ENCODE measurements at places on chromosomes 13 and 19.
A peak's percentile ranks its signal among the peaks of the same experiment; 100 is the strongest.

DNA sequence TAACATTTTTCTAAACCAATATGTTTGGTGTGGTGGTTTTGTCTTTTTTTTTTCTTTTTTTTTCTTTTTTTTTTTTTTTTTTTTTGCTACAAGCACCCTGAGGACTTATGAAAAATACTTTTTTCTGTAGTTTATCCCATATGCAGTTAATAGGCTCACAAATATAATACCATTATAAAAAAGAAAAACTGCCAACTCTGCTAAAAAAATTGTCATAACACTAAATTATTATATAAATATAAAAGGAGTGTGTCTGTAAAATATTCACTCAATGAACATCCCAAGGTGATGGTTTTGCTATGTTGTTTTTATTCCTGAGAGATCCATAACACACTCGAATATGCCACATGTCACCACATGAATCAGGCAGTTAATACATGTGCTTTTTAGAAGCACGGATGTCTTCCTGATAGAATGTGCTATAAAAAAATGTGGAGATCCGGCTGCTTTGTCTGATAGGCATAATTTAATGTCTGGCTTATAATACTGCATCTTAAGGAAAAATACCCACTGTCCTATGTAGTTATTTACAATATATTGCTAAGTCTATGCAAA, 110.7 kb upstream of the ZNF507 start:
- DNase-seq = no peak

GRCh38 chr13:40433577-40433976, 232.9 kb downstream of the FOXO1 start:
- DNase-seq = peak; percentile 46

- no peak for DNase-seq
Measured at GRCh38 chr13:38173403-38173802, 176.2 kb upstream of the UFM1 start.

DNA sequence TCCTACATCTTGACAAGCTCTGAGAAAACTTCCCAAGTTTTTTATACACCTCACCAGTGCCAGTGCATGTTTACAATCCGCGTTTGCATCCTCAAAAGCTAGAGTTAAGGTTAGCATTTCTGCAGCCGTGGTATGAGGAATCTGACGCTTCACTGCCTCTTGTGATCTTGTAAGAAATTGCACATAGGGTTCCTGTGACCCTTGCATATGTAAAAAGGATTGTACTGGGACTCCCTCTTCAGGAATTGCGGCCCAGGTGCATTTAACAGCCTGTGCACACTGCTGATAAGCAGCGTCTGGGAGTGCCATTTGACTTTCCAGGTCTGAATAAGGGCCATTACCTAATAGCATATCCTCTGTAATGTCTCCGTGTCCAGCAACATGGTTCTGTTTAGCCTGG, 15.3 kb downstream of the FPR3 start:
- DNase-seq = no peak

DNA sequence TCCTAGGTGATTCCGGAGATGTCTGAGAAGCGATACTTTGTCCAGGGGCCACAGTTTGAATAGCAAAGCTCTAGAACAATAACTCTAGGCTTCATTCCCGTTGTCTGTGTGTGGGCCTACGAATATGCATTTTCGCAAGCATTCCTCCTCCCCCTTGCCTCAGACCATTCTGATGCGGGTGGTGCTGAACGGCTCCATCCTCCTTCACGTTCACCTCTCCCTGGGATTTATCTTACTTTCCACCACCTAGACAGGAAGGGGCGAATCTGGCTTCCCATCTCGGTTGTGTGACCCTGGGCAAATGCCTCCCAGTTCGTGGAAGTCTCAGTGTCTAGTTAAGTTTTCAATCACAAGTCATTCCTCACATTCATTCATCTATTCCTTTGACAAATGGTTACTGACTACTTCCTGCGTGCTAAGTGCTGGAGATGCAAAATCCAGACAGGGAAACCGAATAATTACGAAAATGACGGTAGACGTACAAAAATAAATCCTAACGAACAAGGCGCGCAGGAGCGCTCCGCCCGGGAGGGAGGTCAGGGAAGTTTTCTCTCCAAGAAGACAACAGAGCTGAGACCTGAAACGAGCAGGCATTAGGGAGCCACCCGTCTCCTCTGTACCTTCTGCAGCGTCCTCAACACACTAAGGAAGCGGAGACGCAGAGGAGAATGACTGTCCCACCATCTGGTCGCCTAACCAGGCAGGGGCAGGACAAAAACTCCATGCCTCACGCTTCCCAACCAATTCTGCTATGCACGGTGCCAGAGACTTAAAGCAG, 1.3 kb upstream of the CNOT3 start:
- no peak for DNase-seq

- DNase-seq = no peak
Measured at GRCh38 chr13:75175575-75175974, 306.4 kb downstream of the TBC1D4 start.

GRCh38 chr19:47111682-47112165, 1.9 kb downstream of the ZC3H4 start:
- no peak for DNase-seq

DNA sequence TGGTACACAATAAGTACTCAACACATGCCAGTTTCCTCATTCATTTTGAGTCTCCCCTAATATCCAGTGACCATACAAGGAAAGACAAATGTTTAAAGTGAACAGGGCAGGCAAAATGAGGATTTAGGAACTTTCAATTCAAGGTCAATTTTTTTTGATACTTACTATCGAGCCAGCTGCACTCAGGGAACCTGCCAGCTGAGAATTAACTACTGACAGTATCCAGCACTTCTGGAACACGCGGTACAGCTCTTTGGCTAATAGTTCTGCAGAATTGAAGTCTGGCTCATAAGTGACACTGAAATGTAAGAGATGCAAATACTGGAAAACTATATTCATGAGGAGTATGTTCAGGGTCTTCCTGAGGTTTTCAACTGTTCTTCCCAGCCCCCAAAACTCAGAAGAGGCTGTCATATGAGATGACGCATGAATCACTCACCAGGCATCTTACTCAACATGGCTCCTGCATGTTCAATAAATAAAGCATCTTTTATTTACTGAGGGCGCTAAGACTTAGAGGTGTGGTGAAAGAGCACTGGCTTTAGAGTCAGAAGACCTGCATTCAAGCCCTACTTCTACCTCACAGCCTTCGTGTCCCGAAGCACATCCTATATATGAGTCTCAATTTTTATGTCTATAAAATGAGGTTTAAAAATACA, 25.6 kb downstream of the RUBCNL start:
- DNase-seq = no peak

GRCh38 chr19:1250437-1251260, 2.3 kb downstream of the MIDN start:
- peak; percentile 71 for DNase-seq

GRCh38 chr19:34269968-34270621, 15.7 kb downstream of the GARRE1 start:
- DNase-seq = peak; percentile 70

GRCh38 chr13:95027638-95028037, 273.6 kb downstream of the ABCC4 start:
- DNase-seq = no peak

- no peak for DNase-seq
Measured at GRCh38 chr13:67643516-67644055, 413.4 kb upstream of the PCDH9 start.

DNA sequence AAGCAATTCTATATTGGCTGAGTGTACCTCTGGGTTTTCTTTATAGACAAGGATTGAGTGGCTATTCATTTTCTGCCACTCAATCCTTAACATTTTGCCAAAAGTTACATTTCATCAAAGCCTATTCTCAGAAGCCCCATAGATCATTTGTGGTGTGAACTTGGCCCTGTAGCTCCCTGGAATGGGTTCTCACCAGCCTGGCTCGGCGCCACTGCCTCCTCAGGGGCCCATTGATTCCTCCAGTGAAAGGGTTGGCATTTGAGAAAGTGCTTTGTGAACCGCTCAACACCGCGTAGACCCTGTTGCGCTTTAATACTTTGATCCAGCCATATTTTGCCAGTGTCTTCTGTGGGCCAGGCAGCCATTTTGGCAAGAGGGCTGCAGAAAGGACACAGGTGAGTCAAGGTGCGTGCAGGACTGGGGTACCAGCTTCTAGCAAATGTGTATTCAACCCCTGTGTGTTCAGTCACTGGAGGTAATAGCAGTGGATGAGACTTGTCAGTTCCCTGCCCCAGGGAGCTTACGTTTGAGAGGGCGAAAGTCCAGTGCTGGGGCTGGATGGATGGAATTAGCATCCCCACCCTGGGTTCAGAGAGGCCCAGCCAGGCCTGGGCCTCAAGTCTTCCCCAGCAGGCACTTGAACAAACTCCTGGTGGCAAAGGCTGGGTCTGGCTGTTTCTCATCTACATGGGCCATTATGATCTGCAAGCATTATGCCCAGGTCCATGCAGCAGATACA, 3.8 kb downstream of the RAB8A start:
- no peak for DNase-seq

DNA sequence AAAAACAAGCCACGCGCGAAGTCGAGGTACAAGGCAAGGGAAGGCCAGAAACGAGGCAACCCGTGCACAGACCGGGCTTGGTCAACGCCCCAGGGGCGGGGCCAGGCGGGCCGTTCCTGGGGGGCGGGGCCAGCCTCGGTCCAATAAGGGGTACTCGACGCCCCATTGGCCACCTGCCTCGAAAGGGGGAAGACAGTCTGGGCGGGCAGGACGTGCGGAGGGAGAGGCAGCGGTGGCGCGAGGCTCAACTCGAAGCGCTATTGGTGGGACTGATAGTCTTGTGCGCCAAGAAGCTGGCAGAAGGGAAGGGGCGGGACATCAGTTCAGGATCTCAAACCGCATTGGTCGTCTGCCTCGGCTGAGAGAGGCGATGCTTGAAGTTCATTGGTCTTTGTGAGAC, at the start of gene LYPD4:
Gene LYPD4, minus strand, starts transcription at position 83 of the 400 bp plus-strand sequence. CDS start 5,398 bp downstream, outside the sequence.
- no peak for DNase-seq

- no peak for DNase-seq
Measured at GRCh38 chr13:38535261-38535660, 151.6 kb upstream of the FREM2 start.

DNA sequence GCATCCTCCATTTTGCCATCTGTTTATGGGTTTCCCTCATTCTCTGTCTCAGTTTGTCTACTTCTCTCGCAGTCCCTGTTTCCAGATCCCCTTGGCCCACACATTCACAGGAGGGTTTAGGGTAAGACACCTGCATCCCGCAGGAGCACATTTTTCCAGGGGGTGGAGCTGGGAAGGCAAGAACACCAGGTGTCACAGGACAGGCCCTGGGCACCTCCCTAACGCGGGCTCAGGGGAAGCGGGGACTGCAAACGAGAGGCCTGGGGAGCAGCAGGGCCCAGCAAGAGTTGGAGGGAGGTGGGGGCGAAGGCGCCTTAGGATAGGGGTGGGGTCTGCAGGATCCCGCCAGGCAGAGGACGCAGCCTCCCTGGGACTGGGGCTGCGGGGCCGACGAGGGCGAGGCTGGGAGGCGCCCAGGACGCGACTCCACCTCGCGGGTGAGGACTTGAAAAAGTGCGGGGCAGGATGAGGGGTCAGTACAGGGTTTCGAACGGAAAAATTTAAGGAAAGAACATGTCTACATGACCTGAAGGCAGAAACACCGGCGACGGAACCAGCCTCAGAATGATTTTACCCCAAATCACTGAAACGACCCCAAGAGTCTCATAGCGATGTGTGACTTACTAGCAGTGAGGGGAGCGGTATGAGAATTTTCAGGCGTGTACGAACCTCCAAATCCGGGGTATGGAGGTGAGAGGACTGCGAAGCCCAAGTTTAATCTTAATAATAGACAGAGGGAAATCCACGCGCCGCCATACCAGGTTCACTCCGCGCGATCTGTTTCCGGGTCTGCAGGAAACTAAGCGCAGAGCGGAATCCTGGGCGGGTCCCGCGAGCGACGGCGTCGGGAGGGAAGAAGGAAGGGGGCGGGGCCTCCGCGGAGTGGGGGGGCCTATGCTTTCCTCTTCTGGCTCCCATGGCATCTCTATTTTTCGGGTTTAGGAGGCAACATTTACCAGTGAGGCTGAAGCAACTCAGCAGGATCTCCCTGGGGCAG, 7.1 kb upstream of the ERVV-2 start:
- DNase-seq = no peak

DNA sequence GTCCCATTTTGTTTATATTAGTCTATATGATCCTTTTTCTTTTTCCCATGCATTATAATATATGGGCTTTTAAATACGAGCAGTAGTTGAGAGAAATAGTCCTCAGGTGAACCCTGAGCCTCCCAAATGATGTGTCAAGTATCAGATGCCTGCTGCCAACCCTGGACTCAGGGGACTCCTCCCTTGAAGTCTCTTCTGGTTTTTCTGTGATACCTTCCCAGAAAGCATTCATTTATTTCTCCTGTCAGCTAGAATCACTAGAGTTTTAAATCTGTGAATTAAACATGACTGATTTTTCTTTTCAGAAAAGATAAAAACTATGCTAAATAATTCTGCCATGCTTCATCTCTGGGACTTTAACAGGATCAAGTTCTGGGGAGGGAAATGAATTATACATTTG, 184.6 kb downstream of the LIG4 start:
- DNase-seq = no peak

DNA sequence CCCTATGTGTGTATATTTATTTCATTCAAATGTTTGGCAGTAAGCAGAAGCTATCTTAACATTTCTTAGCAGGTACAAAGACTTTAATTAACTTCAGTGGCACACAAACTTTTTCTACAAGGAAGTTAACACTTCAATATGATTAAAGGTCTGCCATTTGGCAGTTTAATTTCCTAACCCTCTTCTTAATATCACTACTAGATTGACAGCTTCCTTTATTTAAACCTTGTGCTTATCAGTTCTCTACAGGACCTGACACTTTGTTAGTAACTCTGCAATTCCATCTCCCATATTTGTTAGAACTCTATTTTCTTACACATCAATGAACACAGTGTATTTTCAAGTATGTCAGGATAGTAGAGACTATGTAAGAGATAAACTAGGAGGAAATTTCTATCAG, 152.4 kb upstream of the ATXN8OS start:
- DNase-seq = no peak

- DNase-seq = peak; percentile 90
Measured at GRCh38 chr19:37506387-37507166, at the start of gene ZNF793. Gene ZNF793 (plus strand): TSS chr19:37506939. CDS start chr19:37523440, 16,501 bp downstream.

DNA sequence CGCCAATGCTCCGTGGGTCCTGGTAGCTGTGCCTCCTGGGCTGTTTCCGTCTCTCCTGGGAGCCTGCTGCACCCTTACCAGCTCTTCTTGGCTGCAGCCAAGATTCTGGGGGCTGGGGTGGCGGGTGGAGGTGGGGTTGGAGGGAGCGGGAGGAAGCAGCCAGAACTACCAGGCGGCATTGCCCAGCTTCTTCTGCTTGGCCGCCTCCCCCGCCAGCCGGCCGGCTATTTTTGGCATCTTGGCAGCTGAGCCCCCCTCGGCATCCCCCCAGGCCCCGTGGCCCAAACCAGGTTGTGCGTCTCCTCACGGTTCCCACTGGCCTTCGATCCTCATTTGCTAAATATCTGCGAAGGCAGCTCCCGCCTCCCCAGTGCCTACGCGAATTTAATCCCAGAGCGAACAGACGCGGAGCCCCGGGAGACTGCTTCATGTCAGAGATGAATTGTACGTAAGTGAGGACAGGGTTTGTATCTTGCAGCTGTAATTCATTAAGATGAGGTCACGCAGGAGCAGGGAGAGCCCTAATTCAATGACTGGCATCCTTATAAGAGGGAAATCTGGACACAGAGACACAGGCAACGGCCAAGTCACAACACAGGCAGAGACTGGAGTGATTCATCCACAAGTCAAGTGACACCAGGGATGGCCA, 12.8 kb upstream of the PEAK3 start:
- no peak for DNase-seq

GRCh38 chr19:8071912-8072311, 19.4 kb downstream of the CCL25 start:
- DNase-seq = no peak
